ENCODE measurements at places on chromosomes 3 and 15.

- no peak for DNase-seq
Measured at GRCh38 chr3:122247825-122248185, 64.3 kb downstream of the CASR start.

DNA sequence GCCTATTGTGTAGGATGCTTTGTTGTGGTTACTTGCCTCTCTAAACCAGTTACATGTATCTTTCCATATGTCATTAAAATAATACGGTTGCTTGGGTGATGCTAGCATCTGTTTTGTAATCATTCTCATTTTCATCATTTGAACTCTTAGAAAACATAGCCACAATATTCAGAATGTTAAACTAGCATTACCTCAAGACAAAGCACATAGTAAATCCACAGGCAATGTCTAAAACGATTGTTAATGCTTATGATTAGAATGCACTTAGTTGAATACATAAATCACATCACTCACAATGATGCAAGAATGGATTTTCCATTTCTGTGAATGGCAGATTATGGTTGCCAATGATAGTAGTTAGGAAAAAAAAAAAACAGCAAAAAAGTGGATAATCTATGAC is 110.0 kb upstream of the NAALADL2 start:
- DNase-seq: no peak

DNA sequence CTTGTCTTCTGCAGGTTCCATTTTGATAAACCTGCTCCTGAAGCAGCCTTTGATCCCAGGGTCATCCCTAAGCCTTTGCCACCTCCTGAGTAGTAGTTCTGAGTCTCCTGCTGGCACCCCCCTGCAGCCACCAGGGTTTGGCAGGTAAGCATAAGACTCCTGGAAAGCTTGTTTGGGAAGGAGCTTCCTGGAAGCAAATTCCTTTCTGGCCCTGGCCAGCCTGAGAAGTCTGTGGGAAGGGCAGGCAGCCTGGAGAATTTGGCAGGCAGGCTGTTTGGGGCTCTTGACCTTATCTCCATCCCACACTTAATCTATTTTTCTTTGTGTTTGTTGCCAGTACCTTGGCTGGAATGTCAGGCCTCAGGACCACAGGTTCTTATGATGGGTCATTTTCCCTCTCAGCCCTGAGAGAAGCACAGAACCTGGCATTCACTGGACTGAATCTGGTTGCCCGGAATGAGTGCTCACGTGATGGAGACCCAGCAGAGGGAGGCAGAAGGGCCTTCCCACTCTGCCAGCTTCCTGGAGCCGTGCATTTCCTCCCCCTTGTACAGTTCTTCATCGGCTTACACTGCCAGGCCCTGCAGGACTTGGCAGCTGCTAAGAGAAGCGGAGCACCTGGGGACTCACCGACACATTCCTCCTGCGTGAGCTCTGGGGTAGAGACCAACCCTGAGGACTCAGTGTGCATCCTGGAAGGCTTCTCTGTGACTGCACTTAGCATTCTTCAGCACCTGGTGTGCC is 13.4 kb downstream of the ATRIP start:
- no peak for DNase-seq

DNA sequence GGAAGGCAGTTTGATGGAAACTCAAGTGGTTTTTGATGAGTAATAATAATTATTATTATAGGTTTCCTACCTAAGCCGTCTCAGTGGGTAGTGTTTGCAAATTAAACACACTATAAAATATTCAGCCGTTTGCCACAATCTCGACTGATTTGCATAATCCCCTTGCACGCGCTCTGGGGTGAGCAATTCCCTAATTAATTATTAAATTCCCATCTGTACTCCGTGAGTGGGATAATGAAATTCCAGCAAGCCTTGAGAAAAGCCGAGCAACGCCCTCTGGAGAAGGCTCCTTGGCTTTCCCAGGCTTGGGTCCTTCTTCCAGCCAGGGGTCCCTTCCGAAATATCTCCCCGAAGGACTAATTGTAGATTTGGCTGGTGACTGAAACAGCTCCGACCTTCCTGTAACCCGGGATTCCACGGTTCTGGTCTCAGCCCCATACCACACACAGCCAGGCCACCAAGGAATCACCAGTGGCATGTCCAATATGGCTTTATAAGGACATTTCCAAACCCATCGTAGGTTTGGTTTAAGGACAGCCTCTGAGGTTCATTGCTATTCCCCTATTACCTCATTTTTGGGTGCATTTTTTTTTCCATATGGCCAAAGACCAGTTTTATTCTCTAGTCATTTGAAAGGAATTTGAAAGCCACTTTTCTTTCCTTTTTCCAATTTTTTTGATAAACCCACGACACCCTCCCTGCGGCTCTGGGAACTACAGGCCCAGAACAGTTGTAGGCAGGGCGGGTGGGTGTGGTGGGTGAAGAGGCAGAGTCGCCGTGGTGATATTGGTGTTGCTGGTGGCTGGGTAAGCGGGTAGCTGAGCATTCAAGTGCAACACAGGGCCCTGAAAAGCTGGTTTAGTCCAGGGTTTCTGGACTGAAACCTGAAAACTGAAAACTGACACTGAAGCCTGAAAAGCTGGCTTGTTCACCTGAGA is 33.2 kb upstream of the RGMA start:
- no peak for DNase-seq

DNA sequence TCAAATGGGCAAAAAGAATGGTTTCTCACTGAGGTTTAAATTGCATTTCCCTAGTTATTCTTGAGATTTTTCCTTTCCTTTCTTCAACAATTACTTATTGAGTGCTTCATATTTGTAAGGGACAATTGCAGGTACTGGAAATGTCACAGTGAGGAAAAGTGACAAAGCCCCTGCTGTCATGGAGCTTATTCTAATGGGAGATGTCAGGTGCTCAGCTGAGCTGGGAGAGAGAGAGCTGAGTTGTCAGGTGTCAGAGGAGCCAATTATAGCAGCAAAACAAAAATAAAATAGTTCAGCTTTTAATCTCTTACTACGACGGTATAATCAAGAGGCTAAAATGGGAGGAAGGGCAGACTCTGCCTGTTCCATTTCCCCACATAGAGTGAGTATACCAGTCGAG is 42.0 kb downstream of the CD86 start:
- no peak for DNase-seq

DNA sequence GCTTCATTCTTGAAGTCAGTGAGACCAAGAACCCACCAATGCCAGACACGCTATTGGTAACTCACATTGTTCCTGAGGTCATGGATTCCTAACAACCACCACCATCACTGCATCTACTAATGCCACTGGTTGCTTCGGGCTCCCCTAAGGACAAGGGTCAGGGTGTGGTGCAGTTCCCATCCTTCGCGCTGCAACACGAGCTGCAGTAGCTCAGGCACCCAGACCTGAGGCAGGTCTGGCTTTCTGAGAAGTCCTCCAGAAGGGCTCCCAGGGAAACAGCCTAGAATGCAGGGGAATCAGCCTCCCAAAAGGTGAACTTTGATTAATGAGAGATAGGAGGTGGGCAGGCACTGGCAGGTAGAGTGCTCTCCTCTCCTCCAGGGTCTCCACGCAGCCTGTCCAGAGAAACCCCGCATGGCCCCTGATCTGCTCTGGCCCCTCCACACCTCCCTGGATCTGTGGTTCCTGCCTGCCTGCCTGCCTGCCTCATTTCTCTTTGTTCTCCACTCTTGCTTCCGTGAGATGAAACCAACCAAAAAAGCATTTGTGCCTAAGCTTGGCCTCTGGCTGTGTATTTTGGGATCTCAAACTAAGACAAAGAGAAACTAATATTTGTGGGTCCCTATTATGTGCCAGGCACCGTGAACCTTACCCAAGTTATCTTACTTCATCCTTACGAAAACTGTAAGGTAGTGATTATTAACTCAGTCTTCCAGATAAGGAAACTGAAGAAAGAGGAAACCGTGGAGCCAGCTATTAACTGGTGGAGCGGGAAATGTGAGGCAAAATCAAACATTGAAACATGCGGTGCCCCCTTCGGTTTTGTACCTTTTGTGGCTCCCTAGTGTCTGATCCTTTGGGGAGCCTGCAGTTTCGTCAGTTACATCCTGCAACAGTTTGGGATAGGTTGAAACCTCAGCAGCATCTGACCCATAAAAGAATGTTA is 43.9 kb upstream of the USP3 start:
- no peak for DNase-seq

GRCh38 chr3:94462931-94463330 is 400.1 kb downstream of the NSUN3 start:
- no peak for DNase-seq

- no peak for DNase-seq
Measured at GRCh38 chr3:193716150-193716549, 123.1 kb downstream of the OPA1 start.

GRCh38 chr15:69529961-69530633 is 77.5 kb downstream of the RPLP1 start:
- no peak for DNase-seq

DNA sequence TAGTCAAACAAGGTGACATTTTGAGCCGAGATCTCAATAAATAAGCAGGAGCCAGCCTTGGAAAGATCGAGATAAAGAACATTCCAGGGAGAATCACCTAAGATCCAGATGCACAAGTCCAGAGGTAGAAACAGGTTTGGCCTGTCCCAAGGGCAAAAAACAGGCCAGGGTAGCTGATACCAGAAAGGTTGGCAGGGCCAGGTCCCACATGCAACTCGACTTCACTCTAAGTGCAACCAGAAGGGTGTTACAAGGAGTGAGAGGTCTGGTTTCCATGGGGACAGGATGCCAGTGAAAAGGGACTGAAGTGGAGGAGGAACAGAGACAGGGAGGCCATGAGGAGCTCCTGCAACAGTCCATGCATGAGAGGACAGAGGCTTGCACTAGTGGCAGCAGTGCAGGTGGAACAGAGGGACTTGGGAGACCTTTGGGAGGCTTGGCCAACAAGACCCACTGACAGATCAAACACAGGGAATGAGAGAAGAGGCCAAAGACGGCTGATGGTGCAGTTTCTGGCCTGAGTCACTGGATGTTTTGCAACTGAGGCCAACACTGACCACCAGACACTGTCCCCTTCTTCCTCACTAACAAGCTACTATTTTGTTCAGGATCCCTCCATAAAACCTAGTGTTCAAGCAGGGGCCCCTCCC is 5.2 kb downstream of the TPRA1 start:
- DNase-seq: no peak

GRCh38 chr15:75620058-75620820 is 5.3 kb downstream of the SNUPN start:
- no peak for DNase-seq

DNA sequence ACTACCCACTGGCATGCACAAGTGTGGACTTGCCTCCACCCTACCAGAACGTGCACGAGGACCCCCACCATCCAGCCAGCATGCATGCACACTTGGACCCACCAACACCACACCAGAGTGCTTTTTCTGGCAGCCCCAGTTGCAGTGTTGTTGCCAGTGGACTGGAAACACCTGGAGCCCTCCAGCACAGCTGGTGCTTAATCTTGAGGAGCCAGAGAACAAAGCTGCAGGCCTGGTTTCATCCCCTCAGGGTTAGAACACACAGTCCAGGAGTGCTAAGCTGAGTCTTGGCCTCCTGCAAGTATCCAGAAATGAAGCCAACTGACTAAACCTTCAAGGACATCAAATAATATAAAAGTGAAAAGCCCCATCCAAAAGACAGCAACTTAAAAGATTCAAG is 888.0 kb downstream of the NTRK3 start:
- no peak for DNase-seq

DNA sequence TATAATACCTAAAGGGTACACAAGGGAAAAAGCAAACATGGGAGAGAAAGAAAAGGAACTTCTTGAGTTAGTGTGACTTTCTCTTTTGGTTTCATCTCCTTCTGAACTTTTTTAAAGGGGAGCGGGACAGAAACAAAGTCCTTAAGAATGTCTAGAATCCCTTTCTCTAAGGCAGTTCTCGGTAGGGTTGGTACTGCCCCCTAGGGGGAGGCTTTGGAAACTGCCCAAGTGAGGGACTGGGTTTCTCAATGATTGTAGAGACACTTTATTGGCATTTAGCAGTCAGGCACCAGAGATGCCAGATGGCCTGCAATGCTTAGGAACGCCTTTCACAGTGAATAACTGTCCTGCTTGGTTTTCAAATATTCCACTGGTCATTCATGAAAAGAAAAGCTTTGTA is 172.7 kb downstream of the WDR72 start:
- peak; percentile 35 for DNase-seq

- DNase-seq: no peak
Measured at GRCh38 chr3:50591196-50591741, 20.3 kb downstream of the CISH start.

- DNase-seq: no peak
Measured at GRCh38 chr3:106014518-106014917, 145.7 kb upstream of the CBLB start.

- DNase-seq: peak; percentile 42
Measured at GRCh38 chr3:184154885-184155643, at the start of gene DVL3. DVL3 (plus strand) TSS chr3:184155377; CDS start chr3:184155636, 259 bp downstream.

GRCh38 chr3:139988472-139989156 is 53.6 kb downstream of the CLSTN2 start:
- DNase-seq: no peak

DNA sequence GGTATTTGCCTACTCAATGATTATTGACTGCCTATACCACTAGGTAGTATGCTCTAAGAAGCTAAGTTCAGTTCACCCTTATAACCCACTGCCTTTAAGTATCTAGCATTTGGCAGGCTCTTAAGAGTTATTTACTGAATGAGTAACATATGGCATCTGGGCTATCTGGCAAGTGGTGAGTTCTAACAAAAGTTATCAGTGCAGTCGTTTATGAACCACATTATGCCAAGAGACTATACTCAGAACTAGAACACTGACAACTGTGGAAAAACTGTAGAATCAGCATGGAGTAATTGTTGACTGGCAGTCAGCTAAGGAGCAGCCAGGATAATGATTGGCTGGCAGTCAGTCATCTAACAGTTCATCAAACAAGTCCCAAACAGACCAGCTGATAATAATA is 25.8 kb downstream of the RAF1 start:
- no peak for DNase-seq

DNA sequence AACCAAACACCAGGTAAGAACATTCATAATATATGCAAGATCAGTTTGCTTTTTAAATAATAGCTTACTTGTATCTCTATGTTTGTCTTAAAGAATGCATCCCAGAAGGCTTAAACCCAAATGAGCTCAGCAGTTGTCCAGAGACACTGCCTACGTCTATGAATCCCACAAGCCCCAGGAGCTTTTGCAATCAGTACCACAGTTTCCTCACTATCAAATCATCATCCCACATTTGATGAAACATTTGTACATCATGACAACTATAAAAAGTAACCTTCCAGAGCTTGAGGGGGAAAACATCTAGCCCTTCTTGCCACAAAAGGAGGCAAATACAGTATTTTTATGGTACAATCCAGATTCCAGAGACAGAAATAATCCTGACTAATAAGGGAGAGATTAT is 63.7 kb downstream of the ATP8B4 start:
- no peak for DNase-seq
